ENCODE measurements at places on chromosomes 2 and 18.
A peak's percentile ranks its signal among the peaks of the same experiment; 100 is the strongest.

- DNase-seq, result no peak
These were observed 43.8 kb downstream of the SH2D6 start for GRCh38 chr2:85462322-85462721.

- peak; percentile 83 for DNase-seq
These were observed 12.6 kb downstream of the RTP5 start for GRCh38 chr2:241882091-241882625.

DNA sequence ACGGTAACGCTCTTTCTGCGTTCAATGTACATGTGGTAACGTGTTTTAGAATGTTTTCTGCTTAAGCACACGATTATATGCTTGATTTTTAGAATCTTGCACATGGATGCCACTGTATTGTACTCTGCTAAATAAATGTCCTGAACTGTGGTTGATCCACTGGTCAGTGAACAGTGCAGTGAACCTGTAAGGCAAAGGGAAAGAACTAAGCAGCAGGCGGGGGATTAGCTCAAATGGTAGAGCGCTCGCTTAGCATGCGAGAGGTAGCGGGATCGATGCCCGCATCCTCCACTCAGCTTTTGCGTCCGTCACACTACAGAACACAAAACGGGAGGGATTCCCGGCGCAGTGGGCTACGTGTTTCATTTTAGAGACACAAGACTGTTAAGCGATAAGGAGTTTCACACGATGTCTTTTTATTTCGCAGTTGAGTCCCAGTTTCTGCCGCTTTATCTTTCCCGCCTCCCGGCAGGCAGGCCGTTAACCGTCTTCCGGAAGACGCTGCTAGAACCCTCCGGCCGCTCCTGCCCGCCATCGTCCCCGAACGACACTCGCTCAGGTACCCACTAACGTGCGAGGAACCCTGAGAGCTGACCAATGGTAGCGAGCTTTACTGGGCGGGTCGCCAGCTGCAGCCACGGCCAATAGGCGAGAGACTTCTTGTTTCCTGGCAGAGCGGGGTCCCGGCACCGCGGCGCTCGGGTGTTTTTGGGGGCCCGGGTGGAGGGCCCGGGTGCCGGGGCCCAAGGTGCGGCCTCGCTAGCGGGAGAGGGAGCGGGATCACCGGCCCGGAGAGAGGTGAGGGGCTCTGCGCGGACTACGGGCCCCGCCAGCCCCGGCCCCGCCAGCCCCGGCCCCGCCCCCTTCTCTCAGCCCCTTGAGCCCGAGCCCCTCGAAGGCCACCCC, at the start of gene AGBL5:
Gene AGBL5 (plus strand): TSS at position 673 of the 906 bp plus-strand sequence. CDS start 1,291 bp downstream, outside the sequence.
- peak; percentile 92 for DNase-seq

GRCh38 chr2:55159037-55159651, 72.9 kb downstream of the CLHC1 start:
- DNase-seq, result peak; percentile 51

GRCh38 chr18:62829936-62830335, 114.6 kb downstream of the PHLPP1 start:
- no peak for DNase-seq

GRCh38 chr2:215724146-215724545, 288.3 kb upstream of the FN1 start:
- DNase-seq, result no peak

DNA sequence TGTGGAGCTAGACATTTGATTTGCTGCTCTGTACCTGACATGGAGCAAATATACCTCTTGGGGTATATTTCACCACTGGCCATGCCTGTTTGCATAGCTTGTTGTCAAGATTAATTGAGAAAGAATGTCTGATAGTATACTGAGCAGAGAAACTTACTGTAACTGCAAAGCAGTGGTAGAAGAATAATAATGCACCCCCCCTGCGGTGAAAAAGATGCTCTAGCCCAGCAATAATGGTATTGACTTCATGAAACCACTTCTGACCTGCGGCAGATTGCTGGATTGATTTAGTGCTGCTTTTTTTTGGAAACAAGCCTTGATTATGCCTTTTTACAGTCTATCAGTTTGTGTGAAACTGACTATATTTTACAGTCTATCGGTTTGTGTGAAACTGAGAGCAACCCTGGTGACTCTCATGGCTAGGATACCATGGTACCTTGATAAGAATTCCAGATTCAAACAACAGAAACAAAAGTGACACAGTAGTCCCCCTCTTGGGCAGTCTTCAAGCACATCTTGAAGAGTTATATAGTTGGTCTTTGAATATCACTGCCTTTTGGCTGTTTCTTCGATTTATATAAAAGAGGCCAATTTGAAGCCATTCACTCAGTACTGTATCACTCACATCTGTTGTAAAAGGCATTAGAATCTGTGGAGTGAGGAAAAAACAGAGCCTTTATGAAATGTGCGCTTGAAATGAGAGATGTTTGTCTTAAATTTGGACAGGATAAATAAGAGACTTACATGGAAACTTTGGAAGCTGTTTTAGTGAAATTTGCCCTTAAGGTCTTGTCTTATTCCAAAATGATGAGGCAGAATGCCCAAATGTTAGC, 102.5 kb downstream of the FMNL2 start:
- DNase-seq, result no peak

GRCh38 chr2:65574993-65575392, 142.6 kb upstream of the SPRED2 start:
- DNase-seq, result no peak

GRCh38 chr2:14975381-14975780, 342.9 kb downstream of the LRATD1 start:
- DNase-seq, result no peak

DNA sequence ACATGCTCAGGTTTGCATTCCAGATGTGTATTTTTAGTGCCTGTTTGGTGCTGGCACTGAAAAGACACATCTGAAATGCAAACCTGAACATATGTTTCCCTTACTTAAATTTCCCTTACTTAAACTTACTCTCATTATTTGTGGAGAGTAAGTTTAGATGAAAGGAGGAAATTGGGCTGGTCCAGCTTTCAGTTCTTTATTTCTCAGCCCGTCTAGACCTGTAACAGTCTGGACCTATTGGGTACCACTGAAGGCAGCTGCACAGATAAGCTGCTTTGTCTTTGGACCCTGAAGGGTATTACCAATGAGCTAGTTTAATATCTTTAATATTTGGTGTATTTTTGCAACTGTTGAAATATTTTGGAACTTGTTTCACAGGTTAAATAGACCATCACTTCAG, 17.0 kb upstream of the DSG3 start:
- DNase-seq, result no peak

DNA sequence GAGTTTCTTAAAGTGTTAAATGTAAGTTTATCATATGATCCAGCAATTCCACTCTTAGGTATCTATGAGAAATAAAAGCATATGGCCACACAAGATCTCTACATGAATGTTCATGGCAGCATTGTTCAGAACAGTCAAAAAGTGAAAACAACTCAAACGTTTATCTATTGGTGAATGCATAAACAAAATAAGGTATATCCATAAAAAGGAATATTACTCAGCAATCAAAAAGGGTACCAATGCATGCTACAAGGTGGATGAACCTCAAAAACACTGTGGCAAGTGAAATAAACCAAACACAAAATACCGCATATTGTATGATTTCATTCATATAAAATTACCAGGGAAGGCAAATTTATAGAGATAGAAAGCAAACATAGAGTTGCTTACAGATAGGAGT, 337.6 kb downstream of the PIK3C3 start:
- no peak for DNase-seq

DNA sequence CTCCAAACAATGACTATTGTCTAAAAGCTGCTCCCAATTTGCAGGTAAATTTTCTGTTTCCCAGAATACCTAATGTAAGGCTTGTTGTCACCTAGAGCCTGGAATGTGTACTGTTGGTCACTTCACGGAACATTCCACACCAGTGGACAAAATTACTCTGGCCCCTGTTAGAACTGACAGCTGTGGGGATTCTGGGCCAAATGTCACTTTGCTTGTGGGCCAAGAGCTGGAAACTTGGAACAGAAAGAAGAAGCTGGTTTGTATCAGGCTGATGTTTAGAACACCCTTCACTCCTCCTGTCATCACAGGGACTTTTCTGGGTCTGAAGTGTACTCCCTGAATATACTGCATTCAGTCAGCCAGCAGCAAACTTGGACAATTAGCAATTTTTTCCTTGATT, 495.6 kb upstream of the SYT4 start:
- no peak for DNase-seq

GRCh38 chr2:127051116-127052056, 55.6 kb downstream of the BIN1 start:
- peak; percentile 54 for DNase-seq

GRCh38 chr2:233829193-233830110, 24.9 kb downstream of the HJURP start:
- DNase-seq, result no peak

- DNase-seq, result no peak
These were observed 201.7 kb downstream of the PTH2R start for GRCh38 chr2:208608122-208608835.

GRCh38 chr2:36351736-36352349, 3.7 kb upstream of the CRIM1 start:
- no peak for DNase-seq

DNA sequence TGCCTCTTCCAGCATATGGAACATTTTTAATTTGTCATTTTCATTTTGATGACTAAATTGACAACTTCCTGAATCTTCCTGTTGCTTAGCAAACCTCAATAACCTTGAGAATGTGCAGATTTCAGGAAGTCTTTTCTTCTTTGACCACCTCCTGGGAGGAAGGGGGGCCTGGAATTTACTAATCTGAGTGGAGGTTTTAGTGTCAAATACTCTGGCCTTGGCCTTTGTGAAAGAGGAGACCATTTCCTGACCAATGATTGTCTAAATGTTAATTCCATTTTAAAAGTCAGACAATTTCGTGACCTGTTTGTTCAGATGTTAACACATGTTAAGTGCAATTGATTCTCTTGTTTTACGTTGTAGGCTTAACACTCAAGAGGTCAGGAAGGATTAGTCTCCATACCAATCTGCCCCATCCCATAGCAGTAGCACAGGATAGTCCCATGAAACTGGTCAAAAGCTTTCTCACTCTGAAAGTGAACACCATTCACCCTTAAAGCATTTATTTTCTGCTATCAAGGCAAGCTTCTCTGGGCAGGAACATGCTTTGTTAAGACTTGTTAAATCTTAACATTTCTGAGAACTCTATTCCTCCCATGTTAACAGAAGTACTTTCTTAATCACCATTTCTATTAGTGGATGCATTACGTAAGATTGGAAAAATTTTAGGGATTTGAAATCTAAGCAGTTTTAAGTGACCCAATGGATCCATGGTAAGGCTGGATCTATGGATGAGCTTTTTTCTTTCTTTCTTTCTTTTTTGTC, 219.6 kb downstream of the RND3 start:
- no peak for DNase-seq

All from psoas muscle (tissue), 8 donors.